ENCODE measurements at places on chromosomes 4 and X.

DNA sequence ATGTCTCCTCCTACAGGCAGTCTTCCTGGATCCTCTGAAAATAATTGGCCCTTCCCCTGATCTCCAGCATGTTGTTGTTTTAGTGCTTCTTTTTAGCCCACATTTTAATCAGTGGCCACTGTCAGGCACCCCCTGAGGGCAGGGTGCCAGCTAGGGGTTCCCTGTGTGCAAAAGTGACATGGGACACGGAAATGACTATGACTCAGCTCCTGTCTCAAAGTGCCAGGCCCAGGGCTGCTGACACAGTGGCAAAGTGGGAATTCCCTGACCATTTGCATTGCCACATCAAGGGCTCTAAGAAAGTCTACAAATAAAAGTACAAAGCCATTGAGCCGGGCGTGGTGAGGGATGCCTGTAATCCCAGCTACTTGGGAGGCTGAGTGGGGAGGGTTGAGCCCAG lies 24.8 kb downstream of the HMX1 start:
- DNase-seq = no peak

DNA sequence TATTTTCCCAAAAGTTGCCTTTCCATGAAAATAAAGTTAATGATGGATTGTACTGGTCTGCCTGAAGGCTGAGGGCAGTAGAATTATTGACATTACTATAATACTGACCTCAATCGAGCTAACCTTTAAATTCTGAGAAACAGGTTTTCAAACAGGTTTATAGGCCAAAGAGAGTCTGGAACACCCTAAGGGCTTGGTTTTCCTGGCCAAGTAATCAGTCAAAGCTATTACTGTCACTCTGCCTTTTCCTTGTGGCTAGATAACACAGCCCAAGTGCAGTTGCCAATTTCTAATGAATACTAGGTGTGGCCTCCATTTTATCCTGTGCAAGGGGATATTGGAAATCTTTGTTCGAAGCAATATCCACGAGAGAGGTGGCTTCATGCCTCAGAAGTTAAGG lies 75.2 kb downstream of the INTS12 start:
- DNase-seq = no peak

DNA sequence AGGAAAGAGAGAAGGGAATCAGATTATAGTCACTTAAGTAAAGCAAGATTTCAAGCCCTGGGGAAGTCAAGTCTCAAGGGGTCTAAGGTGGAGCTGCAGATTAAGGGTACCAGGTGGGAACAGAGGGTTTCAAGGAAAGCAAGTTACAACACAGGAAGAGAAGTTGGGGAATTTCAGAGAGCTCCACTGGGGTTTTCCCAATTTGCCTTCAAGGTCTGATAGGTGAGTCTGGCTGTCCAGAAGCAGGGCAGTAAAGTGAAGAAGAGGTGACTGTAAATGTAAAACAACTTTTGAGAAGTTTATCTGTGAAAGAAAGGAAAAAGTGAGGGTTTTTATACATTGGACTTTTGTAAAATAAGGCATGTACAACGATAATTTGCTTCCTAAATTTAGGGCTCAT lies 37.1 kb upstream of the TRPC3 start:
- no peak for DNase-seq

DNA sequence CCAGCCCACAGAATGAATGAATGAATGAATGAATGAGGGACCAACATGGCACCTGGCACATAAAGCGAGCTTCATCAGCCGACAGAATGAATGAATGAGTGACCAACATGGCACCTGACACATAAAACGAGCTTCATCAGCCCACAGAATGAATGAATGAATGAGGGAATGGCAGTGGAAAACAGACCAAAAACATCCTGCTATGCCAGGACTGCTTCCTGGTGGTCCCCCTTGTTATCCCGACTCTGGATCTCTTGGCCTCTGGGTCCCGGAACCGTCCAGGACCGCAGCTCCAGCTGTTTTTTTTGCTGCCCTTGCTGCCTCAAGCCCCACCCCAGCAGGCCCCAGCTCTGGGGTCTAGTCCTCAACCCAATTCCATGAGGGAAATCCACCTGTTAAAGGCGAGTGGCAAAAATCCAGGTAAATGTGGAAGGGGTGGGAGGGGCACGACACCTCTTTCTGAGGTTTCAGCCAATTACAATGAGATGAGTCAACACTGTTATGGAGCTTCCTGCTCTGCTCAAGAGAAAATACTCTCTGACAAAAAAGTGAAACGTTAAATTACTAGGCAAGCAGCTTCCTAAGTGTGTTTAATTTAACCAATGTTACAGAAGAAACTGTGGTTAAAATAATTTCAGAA lies 72.0 kb upstream of the MTNR1A start:
- DNase-seq = no peak

DNA sequence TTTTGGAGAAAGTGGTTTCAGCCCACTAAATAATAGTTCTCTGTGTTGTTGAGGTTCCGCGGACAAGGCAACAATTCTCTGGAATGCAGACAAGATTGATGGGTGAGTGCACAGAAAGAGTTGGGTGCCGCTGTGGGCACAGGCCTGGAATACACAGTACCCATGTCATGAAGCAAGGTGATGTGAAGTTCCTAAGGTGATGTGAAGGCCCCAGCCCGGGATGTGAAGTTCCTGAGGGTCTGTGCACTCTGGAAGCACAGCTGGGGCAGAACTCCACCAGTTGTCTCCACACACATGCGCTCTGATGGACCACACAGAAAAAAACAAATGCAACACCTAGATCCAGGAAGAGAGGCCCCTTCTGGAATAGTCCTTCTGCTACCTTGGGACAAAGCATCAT lies 86.6 kb upstream of the BMPR1B start:
- no peak for DNase-seq

DNA sequence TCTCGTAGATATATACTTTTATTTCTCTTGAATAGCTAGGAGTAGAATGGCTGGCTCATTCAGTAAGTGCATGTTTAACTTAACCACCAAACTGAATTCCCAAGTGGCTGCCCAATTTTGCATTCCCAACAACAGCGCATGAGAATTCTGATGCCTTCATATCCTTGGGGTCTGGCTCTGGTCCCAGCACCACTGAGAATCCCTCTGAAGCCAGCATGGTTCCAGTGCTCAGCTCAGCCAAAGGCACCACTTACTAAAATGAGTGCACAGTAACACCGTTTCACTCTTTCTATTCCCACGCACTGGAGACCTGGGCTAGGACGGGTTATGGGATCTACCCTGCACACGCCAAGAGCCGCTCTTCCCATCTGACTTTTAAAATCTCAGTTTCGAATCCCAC lies 60.4 kb downstream of the CASP3 start:
- DNase-seq = no peak

DNA sequence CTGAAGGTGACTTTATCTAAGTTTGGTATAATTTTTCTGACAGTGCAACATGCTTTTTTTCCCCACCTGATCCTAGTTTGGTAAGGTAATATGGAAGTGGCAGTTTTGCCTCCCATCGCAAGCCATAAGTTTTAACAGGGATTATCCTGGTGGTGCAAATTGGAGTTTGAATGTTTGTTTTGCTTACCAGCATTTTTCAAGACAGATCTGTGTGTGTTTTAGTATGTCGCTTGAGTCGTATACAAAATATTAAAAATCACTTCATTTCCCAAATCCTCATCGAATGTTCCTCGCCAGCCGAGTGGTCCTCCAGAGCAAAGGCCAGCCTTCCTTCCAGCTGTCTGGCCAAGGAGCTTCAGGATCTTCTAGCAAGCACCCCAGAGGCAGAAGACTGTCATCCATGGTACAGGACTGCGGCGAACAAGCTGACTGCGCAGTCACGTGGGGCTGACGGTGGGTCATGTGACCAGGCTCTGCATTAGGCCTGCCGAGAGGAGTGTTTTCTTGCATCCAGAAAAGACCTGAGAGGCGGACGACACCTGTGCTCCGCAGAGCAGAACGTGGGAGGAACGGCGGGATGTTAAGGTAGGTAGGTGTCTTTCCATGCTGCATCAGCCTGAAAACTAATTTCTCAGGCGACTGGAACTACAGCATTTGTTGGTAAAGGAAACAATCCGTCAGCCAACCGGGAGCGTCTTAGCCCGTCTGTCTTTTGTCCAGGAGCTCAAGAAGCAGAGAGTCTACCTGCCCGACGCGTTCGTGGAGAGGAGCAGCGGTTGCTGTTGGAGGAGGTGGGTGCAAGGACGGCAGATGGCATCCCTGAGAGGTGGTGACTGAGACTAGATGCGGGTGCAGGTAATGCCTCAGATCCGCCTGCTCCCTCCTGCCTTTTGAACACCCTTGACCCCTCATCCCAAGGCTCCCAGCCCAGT lies at the start of gene GPRASP3:
Gene GPRASP3, plus strand, starts transcription at position 507 of the 932 bp plus-strand sequence. CDS start 28,253 bp downstream, outside the sequence.
- DNase-seq = peak; percentile 55

DNA sequence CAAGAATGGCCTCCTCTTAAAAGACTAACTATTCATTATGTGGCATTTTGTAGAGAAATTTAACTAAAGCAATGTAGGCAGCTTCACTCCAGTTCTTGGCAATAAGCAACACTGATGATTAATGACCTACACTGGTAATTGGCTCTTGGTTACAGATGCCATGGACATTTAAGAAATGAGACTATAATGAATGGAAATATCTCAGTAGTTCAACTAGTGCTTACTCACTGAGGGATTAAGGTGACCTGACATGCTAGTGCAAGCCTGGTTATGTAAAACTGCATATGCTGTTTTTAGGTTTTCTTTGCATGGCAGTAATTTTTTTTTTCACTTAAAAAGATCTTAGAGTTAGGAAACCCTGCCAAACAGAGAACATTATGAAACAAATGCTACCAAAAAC lies 152.7 kb upstream of the AADAT start:
- DNase-seq = no peak

- peak; percentile 32 for DNase-seq
These were observed 205.9 kb upstream of the GALNT7 start for GRCh38 chr4:172962564-172963353.

- no peak for DNase-seq
These were observed 55.8 kb upstream of the PITX2 start for GRCh38 chr4:110678517-110679227.

DNA sequence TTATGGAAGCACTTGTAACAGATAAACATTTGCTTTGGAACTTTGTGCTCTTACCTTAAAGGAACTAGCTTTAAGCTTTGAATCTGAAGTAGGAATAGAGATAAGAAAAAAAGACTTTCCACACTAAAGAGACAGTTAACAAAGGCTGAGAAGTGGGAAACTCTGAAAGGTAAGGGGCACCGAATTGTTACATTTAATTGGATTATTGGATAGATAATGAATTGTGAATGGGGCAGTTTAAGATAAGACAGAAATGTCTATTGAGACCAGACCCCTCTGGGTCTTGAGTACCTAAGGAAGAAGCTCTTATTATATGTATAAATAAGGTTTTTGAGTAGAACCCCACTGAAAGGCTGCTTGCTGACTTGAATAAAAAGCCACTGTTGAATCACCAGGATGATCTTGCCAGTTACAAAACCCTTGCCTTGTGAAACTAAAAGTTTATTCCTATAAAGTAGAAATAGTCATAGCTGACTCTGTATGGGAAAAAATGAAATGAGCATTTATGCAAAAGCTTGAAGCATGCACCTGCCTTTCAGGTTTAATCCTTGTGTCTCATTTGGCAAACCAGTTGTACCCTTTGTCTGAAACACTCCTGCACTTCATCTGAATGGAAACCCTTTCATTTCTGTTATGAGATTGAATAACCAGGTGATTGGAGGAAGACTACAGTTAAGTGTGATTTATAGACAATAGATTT lies 423.2 kb downstream of the RPA4 start:
- DNase-seq = no peak

- DNase-seq = no peak
These were observed 5.5 kb upstream of the PAGE1 start for GRCh38 chrX:49701323-49701722.

- no peak for DNase-seq
These were observed 74.4 kb downstream of the OTC start for GRCh38 chrX:38426785-38427184.

GRCh38 chrX:110734894-110735541 lies 60.6 kb downstream of the CHRDL1 start:
- no peak for DNase-seq

- no peak for DNase-seq
These were observed 106.8 kb downstream of the FAT4 start for GRCh38 chr4:125421547-125421946.

GRCh38 chr4:136650541-136651277 lies 881.6 kb downstream of the PCDH18 start:
- no peak for DNase-seq

- no peak for DNase-seq
These were observed 39.9 kb downstream of the CCNG2 start for GRCh38 chr4:77196866-77197265.

DNA sequence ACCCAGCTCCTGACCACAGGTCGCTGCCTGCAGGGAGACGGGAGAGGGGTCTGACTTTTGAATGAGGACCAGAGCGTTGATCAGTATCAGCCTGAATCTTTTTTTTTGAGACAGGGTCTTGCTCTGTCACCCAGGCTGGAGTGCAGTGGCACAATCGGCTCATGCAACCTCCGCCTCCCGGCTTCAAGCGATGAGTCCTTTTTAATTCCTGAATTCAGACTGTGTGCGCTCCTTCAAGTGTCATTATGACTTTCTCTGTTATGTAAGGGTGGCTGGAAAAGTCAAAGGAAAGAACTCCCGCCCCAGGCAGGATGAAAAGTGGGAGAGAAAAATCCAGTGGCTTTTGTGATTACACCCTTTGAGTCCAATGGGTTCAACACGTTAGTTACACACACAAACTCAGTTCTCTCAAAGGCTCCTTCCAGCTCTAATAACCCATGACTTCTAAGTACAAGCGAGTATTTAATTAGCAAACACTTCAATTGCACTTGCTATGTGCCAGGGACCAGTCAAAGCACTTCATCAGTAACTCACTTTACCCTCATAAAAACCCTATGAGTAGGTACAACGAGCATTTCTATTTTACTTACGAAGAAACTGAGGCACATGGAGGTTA lies 44.4 kb downstream of the PDHA1 start:
- DNase-seq = no peak

GRCh38 chr4:123832173-123833026 lies 435.8 kb downstream of the SPRY1 start:
- no peak for DNase-seq

All from left renal pelvis (tissue), 4 donors.